ENCODE measurements at places on chromosomes 4 and X. TPM values are rescaled to one million over a fixed set of nuclear protein-coding genes. Genes with fewer than 3 reads are reported as not detected.

Gene FGD1
- total RNA-seq = 7.5 TPM

- no peak for DNase-seq
Observed at GRCh38 chr4:68907788-68908700, 43.6 kb downstream of the UGT2A3 start.

- no peak for DNase-seq
Observed at GRCh38 chr4:108360754-108361445, 192.2 kb upstream of the LEF1 start.

GRCh38 chrX:16433021-16433420 lies 216.9 kb upstream of the S100G start:
- DNase-seq = no peak

- no peak for DNase-seq
Observed at GRCh38 chr4:75683482-75684155, 10.4 kb upstream of the G3BP2 start.

- DNase-seq = no peak
Observed at GRCh38 chr4:168524006-168524405, 27.2 kb downstream of the PALLD start.
